Central memory CD8-positive, alpha-beta T cell (primary cell): ENCODE measurements at places on chromosomes 4 and X.

- DNase-seq: no peak
Observed at GRCh38 chrX:68492583-68492982, 6.3 kb upstream of the YIPF6 start.

- no peak for DNase-seq
Observed at GRCh38 chr4:53267026-53267425, 98.8 kb downstream of the SCFD2 start.

- DNase-seq: no peak
Observed at GRCh38 chrX:131262738-131263679, 26.1 kb downstream of the IGSF1 start.

GRCh38 chr4:24858026-24858425, 54.8 kb downstream of the CCDC149 start:
- no peak for DNase-seq

- DNase-seq: no peak
Observed at GRCh38 chr4:3324093-3324815, 31.4 kb downstream of the RGS12 start.

DNA sequence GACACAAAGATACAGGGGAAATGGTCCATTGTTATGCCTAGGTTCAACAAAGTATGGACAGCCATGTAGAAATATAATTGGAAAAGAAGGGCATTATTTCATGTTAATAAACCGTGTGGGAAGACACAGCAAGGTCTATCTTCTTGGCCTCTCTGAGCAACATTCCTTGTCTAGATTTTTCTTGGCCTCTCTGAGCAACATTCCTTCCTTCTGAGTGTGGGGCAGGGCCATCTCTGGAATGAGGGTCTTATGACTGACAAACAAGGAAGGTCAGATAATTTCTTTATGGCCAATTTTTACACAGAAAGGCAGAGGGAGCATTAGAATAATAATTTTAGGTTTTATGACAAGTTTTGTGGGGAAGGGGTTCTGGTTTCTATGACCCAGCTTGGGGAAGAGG, 24.3 kb upstream of the MAOA start:
- no peak for DNase-seq

DNA sequence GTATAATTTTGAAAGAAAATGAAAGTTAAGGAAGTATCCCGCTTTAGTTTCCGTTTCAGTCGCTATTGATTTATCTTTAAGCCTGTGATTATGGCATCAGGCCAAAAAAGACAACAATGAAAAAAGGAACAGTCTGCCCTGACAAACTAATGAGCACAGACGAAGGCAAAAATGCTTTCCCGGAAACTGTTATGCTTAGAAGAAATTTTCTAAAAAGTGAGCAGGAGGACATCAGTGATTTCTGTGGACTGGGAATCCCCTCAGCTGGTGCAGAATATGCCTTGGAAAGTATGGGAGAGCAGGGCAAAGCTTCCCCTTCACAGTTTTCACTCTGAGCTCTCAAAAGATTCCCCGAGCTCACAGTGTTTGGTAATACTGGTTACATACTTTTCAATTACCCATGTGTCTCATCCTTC, 5.1 kb upstream of the CXCL10 start:
- no peak for DNase-seq

DNA sequence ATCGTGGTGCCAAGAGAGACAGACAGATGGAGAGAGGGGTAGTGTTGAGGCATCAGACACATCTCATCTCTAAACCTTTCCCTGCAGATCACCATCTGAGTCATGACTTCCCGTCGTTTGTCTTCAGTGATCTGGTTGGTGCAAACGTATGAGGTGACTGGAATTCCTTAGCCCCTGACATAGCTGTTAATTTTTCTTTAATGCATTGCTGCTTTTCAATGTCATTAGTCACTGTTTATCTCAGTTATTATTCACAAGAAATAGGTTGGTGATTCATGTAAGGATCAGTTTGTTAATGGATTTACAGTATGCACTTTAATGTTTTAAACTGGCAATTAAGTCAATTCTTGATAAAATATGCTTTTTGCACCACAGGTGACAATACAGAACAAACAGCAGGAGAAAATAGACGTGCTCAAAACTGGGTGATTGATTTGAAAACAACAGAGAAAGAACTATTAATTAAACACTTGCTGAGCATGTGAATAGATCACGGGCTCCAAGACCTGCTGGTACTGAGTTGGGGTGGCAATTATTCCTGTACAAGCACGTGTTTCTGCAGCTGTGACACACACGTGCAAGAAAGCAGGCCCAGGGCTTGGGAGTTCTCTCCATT, 1.3 kb upstream of the TMEM154 start:
- no peak for DNase-seq

DNA sequence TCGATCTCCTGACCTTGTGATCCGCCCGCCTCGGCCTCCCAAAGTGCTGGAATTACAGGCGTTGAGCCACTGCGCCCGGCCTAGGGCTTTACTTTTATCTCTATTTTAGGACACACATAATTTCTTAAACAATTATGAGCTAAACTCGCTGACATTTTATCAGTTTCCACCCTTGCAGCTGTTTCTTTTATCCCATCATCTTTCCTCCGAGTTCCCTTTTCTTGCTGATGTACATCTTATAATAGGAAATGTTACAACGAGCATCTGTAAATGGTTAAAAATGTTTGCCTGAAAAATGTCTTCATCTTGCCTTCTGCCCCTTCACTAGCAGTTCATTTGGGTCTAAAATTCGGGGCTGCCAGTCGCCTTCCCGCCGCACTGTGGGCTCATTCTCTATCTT, 41.2 kb downstream of the ZFYVE28 start:
- no peak for DNase-seq

GRCh38 chr4:82898322-82899243, 2.0 kb upstream of the THAP9 start:
- no peak for DNase-seq

DNA sequence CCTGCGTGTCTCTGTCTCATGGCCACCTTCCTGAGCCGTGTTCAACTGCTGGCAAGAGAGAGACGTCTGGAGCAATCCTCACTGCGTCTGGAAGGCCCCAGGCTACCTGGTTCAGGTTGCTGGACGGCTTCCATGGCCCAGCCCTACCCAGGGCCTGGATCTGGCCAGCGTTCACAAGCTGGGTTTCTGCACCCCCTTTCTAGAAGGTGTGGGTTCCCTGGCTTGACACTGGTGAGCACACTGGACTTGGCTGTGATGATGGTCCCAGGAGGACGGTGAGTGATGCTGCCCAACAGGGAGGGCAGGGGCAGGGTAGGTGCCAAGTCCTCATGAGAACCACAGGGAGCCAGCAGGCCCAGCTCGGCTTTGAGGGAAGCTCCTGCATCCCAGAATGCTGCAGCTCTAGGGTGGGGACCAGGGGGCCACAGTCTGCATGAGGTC, 63.4 kb downstream of the HTRA3 start:
- DNase-seq: no peak

- DNase-seq: no peak
Observed at GRCh38 chr4:31193521-31193920, 473.4 kb downstream of the PCDH7 start.
